Lung (tissue), 17 donors: ENCODE measurements at places on chromosomes 6 and 20. TPM values are rescaled to one million over a fixed set of nuclear protein-coding genes. Genes with fewer than 3 reads are reported as not detected.

Gene TDRD6
- total RNA-seq, result 1.8 TPM

Gene UFL1
- 22.3 TPM for total RNA-seq

Gene C6orf132
- 33.1 TPM for total RNA-seq

Gene TNF
- 6.6 TPM for total RNA-seq

Gene GSTA2
- 3.4 TPM for total RNA-seq

Gene GABRR1
- not detected for total RNA-seq

- H3K36me3 ChIP-seq, result no peaks in the 10 kb centered on the region
- peaks cover 2% of the 10 kb centered on the region for H3K4me1 ChIP-seq
- H3K27ac ChIP-seq, result no peak overlapping the region
Observed at GRCh38 chr6:16089232-16090062, 39.4 kb upstream of the MYLIP start.

DNA sequence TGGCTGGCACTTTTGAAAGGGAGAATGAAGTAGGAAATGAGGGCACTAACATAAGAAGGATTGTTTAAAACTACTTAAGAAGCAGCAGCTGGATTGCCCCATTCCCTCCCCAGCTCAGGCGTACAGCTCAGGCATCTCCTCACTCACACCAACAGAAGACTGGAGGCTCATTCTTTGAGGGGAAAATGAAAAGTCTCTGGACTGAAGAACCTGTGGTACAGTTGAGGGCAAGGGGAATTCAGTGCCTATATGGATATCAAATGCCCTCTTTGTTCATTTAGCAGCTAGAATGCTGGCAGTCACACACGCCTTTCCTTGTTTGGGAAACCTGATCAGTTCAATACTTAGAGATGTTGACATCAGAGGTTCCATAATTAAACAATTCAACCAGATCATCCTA, 502.1 kb upstream of the SOX4 start:
- no peaks in the 10 kb centered on the region for H3K4me1 ChIP-seq
- H3K27me3 ChIP-seq, result no peaks in the 10 kb centered on the region
- H3K27ac ChIP-seq, result no peak overlapping the region
- no peaks in the 10 kb centered on the region for H3K36me3 ChIP-seq
- no peak overlapping the region for H3K4me3 ChIP-seq

GRCh38 chr6:26521600-26522391, 16.4 kb upstream of the HMGN4 start:
- H3K27me3 ChIP-seq, result no peaks in the 10 kb centered on the region
- peak overlapping the region; percentile 57 for H3K4me3 ChIP-seq
- no peaks in the 10 kb centered on the region for H3K36me3 ChIP-seq
- H3K4me1 ChIP-seq, result no peaks in the 10 kb centered on the region
- peak overlapping the region; percentile 99 for H3K27ac ChIP-seq

DNA sequence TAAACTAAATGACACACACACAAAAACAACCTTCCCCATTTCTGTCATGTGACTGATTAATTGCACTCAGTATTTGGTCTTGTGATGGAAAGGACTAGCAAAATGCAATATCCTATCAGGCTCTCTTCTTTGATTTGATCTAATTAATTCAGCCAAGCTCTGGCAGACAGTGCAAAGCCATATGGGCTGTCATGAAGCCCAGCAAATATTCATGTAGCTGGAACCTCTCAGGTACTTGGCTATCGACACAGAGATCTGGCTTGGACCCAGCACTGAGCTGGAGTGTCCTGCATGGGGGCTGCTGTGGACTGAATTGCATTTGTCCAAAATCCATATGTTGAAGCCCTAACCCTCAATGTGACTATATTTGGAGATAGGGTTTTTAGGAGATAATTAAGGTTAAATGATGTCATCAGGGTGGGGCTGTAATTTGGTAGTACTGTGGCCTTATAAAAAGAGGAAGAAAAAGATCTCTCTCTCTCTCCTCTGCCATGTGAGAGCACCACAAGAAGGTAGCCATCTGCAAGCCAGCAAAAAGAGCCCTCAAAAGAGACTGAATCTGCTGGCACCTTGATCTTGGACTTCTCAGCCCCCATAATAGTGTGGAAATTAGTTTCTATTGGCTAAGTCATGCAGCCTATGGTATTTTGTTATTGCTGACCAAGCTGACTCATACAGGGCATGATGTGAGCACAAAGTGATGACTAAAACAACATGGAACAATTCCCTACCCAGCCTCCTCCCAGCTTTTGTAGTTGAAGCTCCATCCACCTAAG, 77.1 kb downstream of the STMND1 start:
- no peaks in the 10 kb centered on the region for H3K27me3 ChIP-seq
- H3K4me3 ChIP-seq, result no peak overlapping the region
- no peak for DNase-seq
- H3K27ac ChIP-seq, result no peak overlapping the region

DNA sequence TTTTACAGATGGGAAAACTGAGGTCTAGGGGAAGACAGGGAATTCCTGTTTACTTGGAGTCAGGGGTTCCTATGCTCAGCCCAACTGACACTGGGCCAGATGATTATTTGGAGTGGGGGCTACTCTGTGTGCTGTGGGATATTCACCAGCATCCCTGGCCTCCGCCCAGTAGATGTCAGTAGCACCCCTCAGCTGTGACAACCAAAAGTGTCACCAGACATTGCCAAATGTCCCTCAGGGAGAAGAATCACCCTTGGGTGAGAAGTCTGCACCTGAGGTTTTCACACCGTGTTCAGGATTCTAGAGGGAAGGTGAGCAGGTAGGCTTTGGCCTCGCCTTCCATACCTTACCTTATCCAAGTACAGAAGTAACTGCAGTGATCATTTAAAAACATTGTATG, 27.6 kb downstream of the CDH26 start:
- H3K4me3 ChIP-seq, result no peak overlapping the region
- no peaks in the 10 kb centered on the region for H3K27me3 ChIP-seq
- no peak for DNase-seq
- H3K27ac ChIP-seq, result no peak overlapping the region
- H3K4me1 ChIP-seq, result no peaks in the 10 kb centered on the region

GRCh38 chr6:79614326-79615305, 16.5 kb upstream of the SH3BGRL2 start:
- no peaks in the 10 kb centered on the region for H3K36me3 ChIP-seq
- no peak overlapping the region for H3K27ac ChIP-seq

DNA sequence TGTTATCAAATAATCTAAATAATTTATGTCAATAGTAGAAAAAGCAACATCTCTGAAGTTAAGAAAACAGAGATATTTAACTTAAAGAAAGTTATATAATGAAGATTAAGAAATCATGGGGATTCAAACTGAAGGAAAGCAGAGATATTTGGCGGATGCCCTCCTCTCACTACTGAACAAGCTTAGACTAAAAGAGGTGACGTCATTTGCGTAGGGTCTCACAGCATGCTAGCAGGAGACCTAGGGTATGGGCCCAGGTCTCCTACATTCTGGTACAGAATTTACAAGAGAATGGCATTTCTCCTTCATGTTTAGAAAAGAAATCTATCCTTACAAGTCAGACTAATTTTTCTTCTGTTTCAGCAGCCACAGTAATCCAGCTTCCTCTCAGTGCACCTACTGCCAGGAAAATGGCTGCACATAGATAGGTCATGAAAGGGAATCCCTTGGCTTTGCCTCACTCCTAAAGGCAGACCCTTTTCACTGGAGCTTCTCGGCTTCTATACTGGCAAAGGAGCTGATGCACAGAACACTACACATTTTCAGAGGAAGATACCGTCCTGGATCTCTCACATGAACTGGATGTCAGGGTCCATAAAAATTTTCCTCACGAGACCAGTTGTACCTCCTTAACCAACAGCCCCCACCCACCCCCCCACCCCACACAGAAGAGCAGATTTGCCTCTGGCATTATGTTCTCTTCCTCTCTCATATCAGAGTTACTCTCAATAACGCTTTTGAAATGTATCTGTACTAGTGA, 41.8 kb upstream of the DST start:
- H3K27ac ChIP-seq, result peak overlapping the region; percentile 55
- H3K4me3 ChIP-seq, result no peak overlapping the region
- no peak for DNase-seq
- H3K4me1 ChIP-seq, result peaks cover 33% of the 10 kb centered on the region
- H3K27me3 ChIP-seq, result no peaks in the 10 kb centered on the region

- H3K27me3 ChIP-seq, result peaks cover 9% of the 10 kb centered on the region
- no peaks in the 10 kb centered on the region for H3K36me3 ChIP-seq
- no peak overlapping the region for H3K27ac ChIP-seq
- DNase-seq, result no peak
- H3K4me1 ChIP-seq, result no peaks in the 10 kb centered on the region
Observed at GRCh38 chr6:169858935-169859351, 107.5 kb downstream of the ERMARD start.

GRCh38 chr6:112600168-112600567, 253.0 kb downstream of the RFPL4B start:
- no peaks in the 10 kb centered on the region for H3K27me3 ChIP-seq
- H3K27ac ChIP-seq, result no peak overlapping the region
- no peak for DNase-seq
- H3K4me1 ChIP-seq, result no peaks in the 10 kb centered on the region
- H3K4me3 ChIP-seq, result no peak overlapping the region

- no peak for DNase-seq
- H3K27ac ChIP-seq, result no peak overlapping the region
- H3K36me3 ChIP-seq, result no peaks in the 10 kb centered on the region
Observed at GRCh38 chr6:110826236-110827129, 11.2 kb upstream of the CDK19 start.

DNA sequence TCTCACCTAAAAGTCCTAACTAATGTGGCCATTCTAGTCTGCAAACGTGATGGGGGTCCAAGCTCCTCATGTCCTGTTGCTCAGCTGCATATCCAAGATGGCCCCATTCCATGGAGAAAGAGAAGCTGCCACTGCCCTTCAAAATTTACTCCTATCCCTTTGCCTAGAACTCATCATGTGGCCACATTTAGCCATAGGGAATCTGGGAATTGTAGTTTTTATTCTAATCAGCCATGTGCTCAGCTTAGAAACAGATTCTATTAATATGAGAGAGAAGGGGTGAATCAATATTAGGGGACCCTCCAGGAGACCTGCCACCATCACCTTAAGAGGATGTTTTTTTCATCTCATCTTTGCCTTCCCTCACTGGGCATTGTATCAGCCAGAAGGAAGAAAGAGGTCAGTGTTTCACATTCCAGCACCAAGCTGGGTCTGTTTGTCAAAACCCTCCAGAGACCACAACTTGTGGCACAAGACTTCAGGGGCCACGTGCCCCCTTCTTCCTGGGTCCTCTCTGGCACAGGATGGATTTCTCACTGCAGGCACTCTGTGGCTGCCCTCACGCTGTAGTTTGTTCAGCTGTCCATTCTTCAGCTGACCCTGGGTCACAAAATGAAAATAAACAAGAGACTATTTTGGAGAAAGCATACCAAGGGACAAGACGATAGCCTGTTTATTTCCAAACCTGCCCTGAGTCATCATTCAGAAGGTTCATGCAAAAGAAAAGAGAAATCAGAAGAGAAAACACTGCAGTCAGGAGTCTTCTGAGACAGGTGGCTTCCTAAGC, 172.0 kb downstream of the EYA2 start:
- H3K27ac ChIP-seq, result no peak overlapping the region
- H3K36me3 ChIP-seq, result no peaks in the 10 kb centered on the region
- no peak for DNase-seq
- no peaks in the 10 kb centered on the region for H3K4me1 ChIP-seq

GRCh38 chr6:167699141-167699931, 127.4 kb upstream of the AFDN start:
- peak overlapping the region; percentile 87 for H3K27ac ChIP-seq
- H3K4me1 ChIP-seq, result peaks cover 16% of the 10 kb centered on the region
- no peak overlapping the region for H3K4me3 ChIP-seq
- DNase-seq, result peak; percentile 77

DNA sequence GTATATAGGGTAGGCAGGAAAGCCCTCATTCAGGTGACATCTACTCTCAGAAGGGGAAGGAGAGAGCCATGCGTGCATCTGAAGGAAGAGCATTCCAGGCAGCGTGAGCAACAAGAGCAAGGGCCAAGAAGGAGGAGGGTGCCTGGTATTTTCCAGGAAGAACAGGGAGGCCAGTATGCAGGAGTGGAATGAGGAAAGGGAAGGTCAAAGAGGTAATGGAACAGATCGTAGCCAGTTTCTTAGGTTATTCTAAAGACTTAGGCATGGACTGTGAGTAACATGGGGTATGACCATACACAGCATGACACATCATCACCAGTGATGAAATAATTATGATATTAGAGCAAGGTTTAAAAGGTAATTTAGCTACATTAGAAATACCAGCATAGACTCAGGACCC, 24.1 kb downstream of the ALDH8A1 start:
- no peaks in the 10 kb centered on the region for H3K36me3 ChIP-seq
- no peaks in the 10 kb centered on the region for H3K27me3 ChIP-seq
- H3K4me1 ChIP-seq, result no peaks in the 10 kb centered on the region

GRCh38 chr6:40022867-40023266, 88.6 kb upstream of the MOCS1 start:
- H3K27ac ChIP-seq, result no peak overlapping the region
- no peaks in the 10 kb centered on the region for H3K4me1 ChIP-seq
- no peak for DNase-seq
- no peak overlapping the region for H3K4me3 ChIP-seq
- H3K27me3 ChIP-seq, result no peaks in the 10 kb centered on the region

DNA sequence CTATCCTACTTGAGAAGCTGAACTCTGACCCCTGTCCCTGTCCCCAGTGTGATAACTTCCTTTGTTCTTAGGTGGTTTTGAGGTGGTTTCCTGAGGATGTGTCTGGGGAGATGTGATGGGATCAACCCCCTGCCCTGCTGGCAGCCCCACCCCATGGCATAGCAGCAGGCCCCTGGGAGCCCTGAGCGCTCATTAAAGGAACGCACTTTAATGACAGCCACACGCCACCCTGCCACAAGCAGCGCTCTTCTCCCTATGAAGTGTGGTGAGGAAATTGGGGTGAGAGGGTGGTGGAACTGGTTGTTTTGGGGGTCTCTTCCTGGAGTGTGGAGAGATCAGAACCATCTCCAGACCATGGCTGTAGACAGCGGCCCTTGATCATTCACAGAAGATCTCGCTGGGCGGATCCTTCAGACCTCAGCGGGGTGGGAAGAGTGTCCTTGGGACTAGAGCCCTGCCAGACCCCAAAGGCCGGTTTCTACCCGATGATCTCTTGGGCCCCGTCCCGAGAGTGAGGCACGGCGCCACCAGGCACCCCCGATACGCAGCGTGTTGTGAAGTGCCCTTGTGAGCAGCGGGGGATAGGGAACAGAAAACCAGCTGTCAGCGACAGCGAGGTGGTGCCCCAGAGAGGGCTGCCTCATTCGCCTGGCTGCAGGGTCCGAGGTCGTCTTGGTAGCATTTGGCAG, 45.4 kb downstream of the SYNJ2 start:
- no peaks in the 10 kb centered on the region for H3K36me3 ChIP-seq
- DNase-seq, result no peak
- no peak overlapping the region for H3K4me3 ChIP-seq

DNA sequence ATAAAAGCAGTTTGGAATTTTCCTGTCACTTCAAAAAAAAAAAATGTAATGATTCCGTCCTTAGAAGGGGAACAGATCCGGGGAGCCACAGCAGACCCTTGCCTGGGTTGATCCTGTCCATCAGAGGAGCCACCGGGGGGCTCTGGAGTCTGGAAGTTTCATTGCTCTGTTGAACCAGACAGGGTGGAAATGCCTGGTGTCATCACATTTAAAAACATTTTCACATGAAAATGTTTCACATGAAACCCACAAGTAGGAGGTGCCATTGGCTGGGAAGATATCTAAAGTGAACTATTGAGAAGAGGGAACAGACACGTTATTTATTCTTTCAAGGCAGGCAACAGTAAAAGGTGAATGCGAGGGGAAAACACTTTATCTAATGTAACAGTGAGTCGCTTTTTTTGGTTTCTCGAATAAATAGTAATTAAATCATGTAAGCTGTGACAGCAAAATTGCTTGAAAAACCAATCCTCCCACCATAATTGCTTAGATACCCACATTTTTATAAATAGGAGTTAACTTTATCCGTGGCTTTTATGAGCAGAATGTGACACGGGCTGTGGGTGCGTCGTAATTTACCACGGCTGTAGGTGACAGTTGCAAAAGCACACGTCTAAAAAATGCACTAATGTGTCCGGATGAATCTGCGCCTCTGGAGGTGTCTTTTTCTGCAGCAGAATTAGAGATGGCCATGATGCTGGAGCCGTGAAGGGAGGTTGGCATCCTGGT, 323.4 kb downstream of the TAF4 start:
- no peaks in the 10 kb centered on the region for H3K36me3 ChIP-seq
- no peaks in the 10 kb centered on the region for H3K4me1 ChIP-seq
